MG63 (cell line): ENCODE measurements at places on chromosomes 7 and 10. TPM values are rescaled to one million over a fixed set of nuclear protein-coding genes. Genes with fewer than 3 reads are reported as not detected.

DNA sequence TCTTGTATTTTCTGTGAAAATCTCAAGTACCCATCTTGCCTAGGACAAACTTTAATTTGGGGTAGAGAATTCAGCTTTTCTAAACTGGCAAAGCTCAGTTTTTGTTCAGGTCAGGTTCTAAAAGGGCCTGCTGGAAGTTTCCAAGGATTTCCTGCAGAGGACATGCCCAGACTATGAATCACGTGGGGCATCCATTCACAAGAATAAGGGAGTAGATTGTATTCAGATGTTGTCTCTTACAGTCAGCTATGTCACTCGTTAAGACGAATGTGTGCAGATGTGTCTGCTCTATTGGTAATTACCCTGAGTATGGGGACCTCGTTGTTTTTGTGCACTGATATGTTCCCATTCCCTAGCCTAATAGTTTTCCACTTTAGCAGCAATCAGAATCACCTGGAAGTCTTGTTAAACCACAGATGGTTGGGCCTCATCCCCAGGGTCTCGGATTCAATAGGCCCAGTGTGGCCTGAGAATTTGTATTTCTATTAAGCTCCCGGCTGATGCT, 81.0 kb upstream of the ITPRID1 start:
- no peak for DNase-seq

DNA sequence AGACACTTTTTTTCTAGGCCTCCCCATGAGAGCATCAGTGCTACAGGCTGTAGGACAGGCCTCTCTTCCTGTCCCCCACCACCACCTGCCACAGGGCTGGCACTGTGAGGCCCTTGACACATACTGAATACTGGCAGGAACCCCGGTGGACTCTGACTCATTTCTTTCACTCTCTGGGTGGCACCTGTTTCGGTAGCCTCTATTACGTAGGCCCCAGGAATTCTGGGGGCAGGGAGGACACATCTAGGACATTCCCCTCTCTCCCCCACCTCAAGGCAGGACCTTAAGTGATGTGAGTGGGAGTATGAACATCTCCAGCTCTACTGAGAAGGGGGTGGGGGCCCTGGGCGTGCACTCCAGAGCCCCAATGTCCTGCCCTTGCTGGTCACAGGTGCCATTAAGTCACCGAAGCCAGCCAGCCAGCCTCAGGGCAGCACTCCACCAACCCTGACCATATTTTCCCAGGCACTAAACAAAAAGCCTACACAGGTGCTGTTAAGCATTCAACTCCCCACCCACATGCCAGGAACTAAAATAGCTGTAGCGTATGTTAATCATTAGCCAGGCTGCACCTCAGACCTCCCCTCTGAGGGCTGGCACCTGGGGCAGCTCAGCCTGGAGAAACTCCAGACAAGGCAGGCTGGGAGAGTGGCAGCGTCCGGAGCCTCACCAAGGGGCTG, 8.9 kb downstream of the ANXA11 start:
- DNase-seq, result peak; percentile 68

DNA sequence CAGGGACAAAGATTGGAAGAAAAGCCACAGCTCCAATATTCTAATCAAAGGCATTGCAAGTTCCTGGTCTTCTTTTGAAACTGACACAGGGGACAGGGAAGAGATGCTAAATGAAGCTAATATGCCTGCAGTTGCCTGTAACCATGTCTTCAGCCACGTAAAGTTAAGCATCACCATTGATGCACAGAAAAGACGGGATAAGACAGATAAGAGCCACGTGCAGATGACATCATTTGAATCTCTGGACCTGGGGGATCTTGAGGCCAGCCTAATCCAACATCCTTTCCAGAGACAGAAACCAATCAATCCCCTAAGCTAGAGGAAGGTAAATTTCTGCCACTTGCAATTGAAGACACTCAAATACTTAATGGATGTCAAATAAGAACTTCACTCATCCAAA, 93.4 kb downstream of the PIP4K2A start:
- DNase-seq, result no peak

GRCh38 chr7:107167483-107168232, 1.1 kb upstream of the HBP1 start:
- peak; percentile 26 for DNase-seq

Gene MPP7
- total RNA-seq, result 3.8 and 8.3 TPM in 2 replicates

Gene SAMD8
- 6.9 and 15.0 TPM in 2 replicates for total RNA-seq

Gene IFIT3
- 32.0 and 47.1 TPM in 2 replicates for total RNA-seq

DNA sequence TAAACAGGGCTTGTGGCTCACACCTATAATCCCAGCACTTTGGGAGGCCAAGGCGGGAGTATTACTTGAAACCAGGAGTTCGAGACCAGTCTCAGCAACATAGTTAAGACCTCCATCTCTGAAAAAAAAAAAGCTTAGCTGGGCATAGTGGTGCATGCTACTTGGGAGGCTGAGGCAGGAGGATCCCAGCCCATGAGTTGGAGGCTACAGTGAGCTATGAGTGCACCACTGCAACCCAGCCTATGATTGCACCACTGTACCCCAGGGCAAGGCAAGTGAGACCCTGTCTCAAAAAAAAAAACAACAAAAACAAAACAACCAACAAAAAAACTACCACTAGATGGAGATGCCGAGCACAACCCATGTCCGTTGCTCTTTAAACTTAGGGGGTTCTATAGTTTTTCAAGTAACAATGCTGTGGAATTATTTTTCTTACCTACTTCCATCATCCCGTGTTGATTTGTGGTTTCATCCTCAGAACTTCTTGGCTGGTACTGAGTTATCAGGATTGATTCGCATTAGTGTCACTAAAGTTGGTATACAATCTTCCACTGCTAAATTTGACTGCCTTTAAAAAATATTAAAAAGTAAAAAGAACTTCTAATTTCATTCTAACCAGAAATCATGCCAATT, 12.2 kb upstream of the REPIN1 start:
- DNase-seq, result no peak

- DNase-seq, result no peak
These were observed 141.9 kb downstream of the ADK start for GRCh38 chr10:74292871-74293427.

- no peak for DNase-seq
These were observed 287.8 kb upstream of the IGFBP3 start for GRCh38 chr7:46208635-46209525.

Gene TMEM236
- not detected in 2 replicates for total RNA-seq

Gene PLXDC2
- under 0.01 TPM in 1 of 2 replicates, not detected in the other for total RNA-seq

- no peak for DNase-seq
These were observed 938.9 kb downstream of the NRG3 start for GRCh38 chr10:82813856-82814255.

GRCh38 chr10:115432188-115432819, 339.1 kb downstream of the ATRNL1 start:
- no peak for DNase-seq

Gene MYL10
- total RNA-seq, result not detected in 2 replicates

DNA sequence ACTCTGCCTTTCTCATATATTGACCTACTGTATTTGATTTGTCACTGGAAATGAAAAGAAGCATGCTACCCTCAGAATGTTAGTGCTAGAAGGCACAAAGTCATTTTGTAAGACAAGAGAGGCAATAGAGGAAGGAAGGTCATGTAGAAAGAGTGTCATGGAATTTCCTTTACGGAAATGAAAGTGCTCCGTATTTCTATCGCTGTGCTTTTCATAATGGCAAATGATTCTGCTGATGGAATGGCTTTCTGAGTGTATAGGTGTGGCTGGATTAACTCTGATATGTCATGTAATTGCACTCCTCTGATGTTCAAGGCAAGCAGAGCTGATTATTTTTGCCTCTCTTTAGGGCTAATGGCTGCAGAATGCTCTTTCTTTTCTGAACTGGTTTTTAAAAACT, 15.5 kb upstream of the STEAP4 start:
- DNase-seq, result no peak

DNA sequence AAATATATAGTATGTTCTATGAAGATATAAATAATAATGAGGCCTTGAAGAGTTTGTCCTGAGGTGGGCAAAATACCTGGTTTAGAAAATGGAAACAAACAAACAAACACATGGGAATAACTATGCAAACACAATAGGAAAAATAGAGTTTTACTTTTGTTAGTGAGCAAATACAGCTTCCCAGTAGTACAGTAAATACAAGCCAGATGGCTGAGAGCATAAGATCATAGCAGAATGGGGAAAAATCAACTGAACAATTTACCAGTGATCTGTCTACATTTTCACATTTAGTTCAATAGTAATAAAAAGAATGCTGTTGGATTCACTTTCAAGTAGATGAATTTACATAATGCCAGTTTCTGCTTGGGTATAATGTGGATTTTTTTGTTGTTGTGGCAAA, 45.1 kb downstream of the ADD3 start:
- no peak for DNase-seq

- no peak for DNase-seq
These were observed 8.9 kb downstream of the GRID1 start for GRCh38 chr10:86357676-86358075.

DNA sequence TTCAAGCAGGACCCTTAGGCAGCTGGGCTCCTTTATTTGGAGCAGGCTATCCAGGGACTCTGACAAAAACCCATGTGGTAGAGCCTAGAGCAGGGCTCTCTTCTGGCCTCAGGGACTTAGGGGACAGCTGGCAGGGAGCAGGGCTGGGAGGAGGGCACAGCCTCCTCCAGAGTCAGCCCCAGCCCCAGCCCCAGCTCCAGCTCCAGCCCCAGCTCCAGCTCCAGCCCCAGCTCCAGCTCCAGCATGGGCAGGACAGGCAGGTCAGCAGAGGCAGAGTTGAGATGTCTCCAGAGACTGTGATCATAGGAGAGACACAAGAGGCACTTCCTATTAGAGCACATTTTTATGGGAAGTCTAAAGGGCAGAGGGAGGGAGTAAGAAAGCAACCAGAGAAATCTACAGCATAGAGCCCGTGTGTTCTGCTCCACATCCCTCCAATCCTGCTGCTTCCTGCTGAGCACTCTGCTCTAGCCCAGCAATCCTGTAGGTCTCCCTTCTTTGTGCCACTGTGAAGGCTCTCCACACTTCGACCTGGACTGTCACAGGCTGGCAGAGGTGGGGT, 13.3 kb upstream of the C10orf53 start:
- no peak for DNase-seq

Gene ADAM12
- total RNA-seq, result 15.3 and 15.8 TPM in 2 replicates

GRCh38 chr7:98134420-98135228, 28.0 kb downstream of the LMTK2 start:
- DNase-seq, result no peak

Gene NEUROD6
- not detected in 2 replicates for total RNA-seq

GRCh38 chr10:12036073-12036655, 6.4 kb downstream of the UPF2 start:
- no peak for DNase-seq

GRCh38 chr10:119235356-119235755, 28.0 kb downstream of the GRK5 start:
- DNase-seq, result peak; percentile 20
